ENCODE measurements at places on chromosomes 5 and 9.

- DNase-seq = no peak
Observed at GRCh38 chr5:119385536-119386128, 29.8 kb downstream of the TNFAIP8 start.

GRCh38 chr9:14215614-14216013 is 98.3 kb downstream of the NFIB start:
- no peak for DNase-seq

DNA sequence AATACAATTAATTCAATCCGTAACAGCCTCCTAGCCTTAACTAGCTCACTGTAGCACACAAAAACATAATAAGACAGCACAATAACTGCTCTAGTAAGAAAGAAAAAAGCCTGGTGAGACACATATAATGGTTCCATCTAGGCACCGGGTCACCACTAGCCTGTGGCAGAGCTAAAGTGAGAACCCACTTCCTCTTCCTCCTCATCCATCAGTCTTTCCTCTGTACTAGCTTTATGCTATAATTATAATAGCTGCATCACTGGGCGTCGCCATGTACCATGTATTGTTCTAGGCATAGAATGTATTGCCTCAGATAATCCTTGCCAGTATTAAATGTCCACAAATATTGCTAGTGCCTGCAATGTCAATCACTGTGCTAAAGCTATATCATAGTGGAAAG is 23.1 kb downstream of the ADRB2 start:
- no peak for DNase-seq

DNA sequence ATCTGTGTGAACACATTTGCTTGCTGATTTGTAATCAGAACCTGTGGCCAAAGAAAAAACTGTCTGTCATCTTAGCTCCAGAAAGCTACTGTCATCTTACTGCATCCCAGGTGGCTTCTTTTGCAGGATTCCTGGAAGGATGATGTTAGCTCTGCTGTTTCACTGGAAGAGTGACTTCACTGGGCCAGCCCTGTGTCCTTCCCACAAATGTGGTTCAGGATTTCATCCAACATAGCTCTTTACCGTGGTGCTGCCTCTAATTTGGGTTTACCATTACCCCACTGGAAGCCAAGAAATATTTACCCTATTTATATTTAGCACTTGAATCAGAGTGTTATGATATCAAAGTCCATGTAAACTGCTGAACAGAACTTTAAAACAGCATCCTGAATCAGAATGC is 501.0 kb downstream of the GADD45G start:
- no peak for DNase-seq

GRCh38 chr5:89374818-89375521 is 492.0 kb upstream of the MEF2C start:
- no peak for DNase-seq

GRCh38 chr5:15598294-15598902 is 98.4 kb downstream of the FBXL7 start:
- DNase-seq = no peak

Data from stimulated activated CD8-positive, alpha-beta memory T cell treated with anti-CD3 and anti-CD28 coated beads, Interleukin-4, amount 100 ng/mL, for 4 hours (primary cell).